ENCODE measurements at places on chromosomes 13 and 19.
A peak's percentile ranks its signal among the peaks of the same experiment; 100 is the strongest.

- no peak for DNase-seq
These were observed 11.5 kb downstream of the PODNL1 start for GRCh38 chr19:13926715-13927114.

- no peak for DNase-seq
These were observed 475.8 kb downstream of the FOXO1 start for GRCh38 chr13:40190641-40191100.

- DNase-seq, result peak; percentile 23
These were observed 29.2 kb upstream of the TM9SF2 start for GRCh38 chr13:99472122-99472440.

DNA sequence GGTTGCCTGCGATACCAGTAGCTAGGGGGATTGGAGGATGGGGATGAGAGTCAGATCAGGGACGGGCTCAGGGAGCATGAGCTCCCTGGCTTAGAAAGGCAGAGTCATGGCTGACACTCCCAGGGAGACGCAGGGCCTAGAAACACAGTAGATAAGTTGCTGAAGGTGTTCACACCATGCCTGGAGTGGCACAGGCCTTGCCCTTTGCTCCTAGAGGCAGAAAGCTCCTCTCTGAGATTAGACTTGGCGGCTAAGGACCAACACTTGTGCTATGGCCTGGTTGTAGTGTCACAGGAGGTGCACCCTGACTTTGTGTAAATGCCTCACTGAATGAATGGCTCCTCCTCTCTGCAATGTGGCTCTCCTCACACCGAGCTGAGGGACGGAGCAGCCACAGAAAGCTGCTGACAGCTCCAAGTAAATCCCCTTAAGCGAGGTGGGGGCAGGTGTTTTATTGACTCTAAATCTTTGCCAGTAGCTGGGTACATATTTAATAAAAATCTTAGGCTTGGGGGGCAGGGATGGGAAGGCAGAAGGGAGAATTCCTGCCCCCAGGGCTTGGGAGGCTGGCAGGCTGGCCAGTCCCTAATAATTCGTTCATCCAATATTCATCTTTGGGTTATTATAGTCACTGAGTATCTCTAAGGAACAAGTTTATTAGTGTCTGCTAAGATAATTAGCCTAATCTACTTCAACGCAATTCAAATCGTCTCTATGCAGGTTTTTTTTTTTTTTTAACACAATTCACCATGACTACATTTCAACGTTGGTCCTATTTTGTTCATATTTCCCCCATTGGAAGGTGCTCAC, 54.9 kb downstream of the SIAH3 start:
- no peak for DNase-seq

- DNase-seq, result no peak
These were observed 61.8 kb downstream of the ZNF136 start for GRCh38 chr19:12224676-12225075.

DNA sequence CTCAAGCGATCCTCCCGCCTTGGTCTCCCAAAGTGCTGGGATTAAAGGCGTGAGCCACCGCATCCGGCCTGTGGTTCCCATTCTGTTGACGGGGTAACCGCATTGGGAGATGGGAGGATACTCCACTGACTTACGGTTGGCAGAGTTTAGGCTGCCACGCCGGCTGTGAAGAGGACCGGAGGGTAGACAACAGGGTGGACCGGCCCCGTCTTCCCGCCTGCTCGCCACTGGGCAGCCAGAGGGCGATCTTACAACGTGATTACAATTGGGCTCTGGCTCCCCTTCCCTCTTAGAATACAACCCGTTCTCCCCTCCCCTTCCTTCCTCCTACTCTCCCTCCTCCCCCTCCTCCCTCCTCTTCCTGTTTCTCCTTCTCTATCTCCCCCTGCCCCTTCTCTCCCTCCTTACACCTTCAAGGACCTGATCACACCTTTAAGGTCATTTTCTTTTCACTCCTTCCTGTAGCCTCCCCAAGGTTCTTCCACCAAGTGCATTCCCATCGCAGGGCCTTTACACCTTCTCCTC, 957 bp upstream of the CCDC194 start:
- DNase-seq, result peak; percentile 37

GRCh38 chr19:54329476-54330165, 9.3 kb downstream of the LILRA4 start:
- DNase-seq, result no peak

DNA sequence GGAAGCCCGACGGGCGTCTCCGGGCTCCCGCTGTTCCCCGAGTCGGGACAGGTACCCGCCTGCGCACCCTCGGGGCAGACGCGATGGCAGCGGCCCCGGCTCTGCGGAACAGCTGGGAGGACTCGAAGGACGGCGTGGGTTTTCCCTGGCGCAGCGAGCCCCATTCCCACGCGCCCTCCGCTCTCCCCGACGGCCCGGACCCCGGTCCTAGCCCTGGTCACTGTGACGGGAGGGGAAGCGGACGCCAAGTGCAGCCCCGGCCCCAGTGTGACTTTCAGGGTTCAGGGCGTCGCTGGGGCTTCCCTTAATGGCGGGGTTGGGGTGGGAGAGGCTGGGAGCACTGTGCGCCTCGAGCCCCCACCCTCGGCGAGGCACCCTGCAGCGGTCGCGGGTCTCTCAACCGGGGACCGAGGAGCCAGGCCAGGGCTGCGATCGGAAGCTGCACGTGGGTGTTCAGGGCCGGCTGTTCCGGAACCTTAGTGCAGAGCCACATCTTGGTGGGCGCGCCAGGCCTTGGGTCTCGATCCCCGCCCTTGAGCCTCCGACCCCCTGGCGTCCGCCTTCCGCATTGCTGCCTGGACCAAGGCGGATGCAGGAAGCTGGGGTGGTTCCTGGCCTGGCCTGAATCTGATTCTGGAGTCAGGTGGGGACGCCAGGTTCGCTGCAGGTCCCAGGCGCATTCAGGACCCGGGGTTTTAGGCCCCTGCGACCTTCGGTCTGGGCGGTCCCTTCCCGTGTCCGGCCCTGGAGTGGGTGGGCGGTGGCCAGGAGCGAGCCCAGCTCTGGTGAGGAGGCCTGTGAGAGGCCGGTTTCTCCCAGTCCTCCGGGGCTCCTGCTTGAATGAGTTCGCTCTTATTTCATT, 3.5 kb downstream of the LGALS7B start:
- DNase-seq, result peak; percentile 27

DNA sequence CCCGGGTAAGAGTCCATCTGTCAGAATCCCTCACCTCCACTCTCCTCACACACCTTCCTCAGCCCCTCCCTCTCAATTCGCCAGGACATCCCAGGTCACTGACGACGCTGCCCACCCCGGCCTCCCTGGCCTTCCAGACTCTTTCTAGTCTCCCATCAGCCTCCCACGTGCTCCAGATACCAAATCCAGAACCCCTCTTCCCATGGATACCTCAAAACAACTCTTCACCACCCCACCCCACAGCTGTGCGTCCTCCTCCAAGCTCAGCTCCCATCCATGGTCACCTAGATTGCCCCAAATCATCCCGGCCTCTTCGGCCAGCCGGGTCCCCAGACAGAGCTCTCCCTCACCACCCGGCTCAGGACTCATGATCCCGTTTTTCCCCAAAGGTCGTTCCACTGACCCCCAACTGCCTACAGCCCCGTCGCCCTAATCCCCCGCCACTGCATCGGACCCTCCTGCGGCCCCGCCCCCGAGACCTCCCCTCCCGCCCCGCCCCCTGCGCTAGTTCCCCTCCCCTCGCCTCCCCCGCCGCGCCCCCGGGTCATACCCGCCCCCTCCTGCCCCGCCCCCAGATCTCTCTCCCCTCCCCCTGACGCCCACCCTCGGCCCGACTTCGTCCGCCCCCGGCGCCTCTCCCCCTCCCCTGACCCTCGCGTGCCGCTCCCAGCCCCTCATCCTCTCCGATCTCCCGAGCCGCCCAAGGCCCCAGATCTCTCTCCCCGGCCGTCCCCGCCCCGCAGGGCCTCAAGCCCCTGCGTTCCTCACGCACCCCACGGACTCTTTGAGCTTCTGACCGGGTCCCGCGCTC, 546 bp downstream of the UBXN6 start:
- peak; percentile 24 for DNase-seq

GRCh38 chr13:113371061-113371460, 7.1 kb upstream of the GRTP1 start:
- DNase-seq, result no peak

- no peak for DNase-seq
These were observed 113.9 kb downstream of the OXGR1 start for GRCh38 chr13:96880419-96880818.

DNA sequence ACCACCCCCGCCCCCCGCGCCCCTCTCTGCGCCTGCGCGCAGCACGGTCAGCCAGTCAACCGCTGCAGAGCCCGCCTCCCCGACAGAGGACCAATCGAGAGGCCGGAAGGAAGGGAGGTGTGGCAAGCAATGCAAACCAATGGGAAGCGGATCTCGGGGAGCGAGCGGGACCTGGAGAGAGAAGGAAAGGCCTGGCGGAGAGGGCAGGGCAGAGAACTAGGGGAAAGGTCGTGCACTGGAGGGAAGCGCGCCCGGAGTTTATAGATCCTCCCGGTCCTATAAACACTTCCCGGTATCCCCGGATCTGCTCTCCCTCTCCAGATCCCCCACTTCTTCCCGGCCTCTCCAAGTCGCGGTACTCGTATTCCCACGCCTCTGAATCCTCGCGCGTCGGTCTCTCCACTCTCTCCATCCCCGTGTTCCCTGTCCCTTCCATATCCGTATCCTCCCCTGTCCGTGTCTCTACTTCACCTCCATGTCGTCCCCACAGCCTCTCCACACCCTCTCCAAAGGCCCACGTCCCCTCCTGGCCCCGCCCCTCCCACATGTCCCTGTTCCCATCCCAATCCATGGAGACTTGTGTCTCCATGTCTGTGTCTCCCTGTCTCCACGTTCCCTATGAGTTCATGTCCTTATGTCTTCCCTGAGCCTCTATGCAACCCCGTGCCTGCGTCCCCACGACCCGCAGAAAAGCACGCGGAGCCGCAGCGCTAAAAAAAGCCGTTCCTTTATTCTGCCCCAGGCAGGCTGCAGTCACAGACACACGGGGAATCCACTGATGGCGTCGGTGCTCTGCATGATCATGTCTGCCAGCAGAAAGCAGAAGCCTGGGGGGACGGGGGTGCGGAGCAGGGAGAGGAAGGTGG, 434 bp upstream of the ETFB start:
- peak; percentile 96 for DNase-seq

DNA sequence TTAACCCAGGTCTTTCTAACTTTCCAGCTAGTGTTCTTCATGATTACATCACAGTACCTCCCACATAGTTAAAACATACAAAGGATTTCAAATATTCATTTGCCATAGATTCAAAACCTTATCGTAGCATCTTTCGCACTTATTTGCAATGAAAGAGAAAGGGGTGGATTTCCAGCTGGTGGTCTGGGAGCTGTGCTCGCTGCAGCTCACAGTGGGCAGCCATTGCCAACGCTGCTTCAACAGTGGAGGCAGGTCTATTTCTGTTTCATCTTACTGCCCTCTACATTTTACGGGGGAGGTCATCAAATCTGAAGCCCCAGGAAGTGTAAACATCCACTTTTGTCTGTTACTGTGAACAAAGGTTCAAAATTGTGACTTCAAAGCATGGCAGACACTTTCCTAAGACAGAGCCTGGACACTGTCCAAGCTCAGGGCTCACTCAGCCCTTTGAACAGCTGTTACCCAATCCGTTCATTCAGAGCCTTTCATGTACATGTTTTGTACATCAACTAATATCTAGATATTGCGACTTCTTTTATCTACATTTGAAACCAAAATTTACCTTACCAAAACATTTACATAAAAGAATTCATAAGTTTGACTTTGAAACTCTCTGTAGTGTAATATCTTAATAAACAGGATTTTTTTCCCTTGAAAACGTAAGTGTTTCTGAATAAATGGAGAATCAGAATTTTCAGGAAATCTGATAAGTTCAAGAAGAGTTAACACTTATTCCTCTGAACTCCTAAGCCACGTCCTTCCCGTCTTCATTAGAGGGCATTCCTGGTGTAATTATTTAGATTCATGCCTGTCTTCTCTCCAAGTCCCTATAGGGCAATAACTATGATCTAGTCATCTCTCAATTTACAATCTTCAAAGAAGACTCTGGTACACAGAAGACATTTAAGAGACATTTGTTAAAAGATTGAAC, 25.1 kb downstream of the STARD13 start:
- no peak for DNase-seq

GRCh38 chr13:95573221-95573620, 20.7 kb downstream of the CLDN10 start:
- DNase-seq, result no peak

DNA sequence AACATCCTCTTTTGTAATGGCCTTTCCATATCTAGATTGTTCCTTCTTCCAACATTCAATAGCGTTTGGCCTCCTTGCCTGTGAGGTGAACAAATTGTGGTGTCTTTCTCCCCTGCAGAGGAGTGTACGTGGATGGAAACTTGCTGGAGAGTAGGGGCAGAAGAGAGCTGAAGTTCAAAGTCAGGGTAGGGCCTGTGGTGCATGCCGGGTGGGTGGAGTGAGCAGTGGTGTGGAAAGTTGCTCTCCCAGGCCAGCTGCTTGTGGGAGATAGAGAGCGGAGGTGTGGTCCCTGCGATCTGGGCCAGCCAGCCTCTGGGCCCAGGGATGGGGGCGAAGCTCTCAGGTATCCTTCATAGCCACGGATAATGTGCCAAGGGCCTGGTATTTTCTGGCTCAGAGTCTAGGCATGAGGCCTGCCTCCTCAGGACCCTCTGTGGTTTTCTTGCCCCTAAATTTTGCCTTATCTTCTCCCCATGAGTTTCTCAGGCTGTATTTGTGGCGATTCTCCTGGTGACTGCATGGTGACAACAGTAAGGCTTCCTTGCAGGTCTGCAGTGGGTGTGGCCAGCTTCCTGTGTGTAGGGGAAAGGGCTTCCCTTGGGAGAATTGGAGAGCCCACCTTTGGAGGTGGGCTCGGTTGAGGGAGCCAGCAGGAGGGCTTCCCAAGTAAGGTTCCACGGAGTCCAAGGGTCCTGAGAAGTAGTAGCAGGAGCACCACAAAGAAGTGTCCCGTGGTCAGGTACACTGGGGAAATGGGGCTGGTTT, 6.7 kb downstream of the RGCC start:
- no peak for DNase-seq

- no peak for DNase-seq
These were observed 99.5 kb downstream of the KDM4B start for GRCh38 chr19:5068233-5069072.

GRCh38 chr13:21638319-21639282, 32.3 kb upstream of the FGF9 start:
- peak; percentile 8 for DNase-seq

GRCh38 chr19:1699386-1699785, 47.0 kb upstream of the TCF3 start:
- DNase-seq, result no peak

- no peak for DNase-seq
These were observed 3.1 kb downstream of the RANBP3 start for GRCh38 chr19:5974721-5975387.

Measured in inflammatory macrophage treated with lipopolysaccharide for 1 hour (primary cell).